ENCODE measurements at places on chromosomes 16 and 17.
A peak's percentile ranks its signal among the peaks of the same experiment; 100 is the strongest.

- no peak for DNase-seq
Measured at GRCh38 chr17:72922219-72922618, 170.3 kb downstream of the SLC39A11 start.

DNA sequence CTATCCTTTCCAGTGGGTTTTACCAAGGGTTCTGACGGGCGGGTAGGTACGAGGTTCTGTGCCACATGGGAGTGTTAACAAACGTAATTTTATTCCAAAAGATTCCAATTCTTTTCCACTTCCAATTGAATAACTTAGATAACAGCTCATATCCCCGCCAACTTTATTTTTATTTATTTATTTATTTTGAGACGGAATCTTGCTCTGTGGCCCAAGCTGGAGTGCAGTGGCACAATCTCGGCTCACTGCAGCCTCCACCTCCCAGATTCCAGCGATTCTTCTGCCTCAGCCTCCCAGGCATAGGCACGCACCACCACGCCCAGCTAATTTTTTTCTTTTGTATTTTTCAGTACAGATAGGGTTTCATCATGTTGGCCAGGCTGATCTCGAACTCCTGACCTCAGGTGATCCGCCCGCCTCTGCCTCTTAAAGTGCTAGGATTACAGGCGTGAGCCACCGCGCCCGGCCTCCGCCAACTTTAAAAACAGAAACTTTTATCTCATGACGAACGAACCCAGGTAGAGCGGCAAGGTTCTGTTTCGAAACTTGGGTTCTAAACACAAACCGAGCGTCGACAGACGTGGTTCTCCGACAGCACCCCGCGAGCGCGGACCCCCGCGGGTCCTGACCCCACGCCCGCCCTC, 613 bp downstream of the ECI1 start:
- peak; percentile 44 for DNase-seq

DNA sequence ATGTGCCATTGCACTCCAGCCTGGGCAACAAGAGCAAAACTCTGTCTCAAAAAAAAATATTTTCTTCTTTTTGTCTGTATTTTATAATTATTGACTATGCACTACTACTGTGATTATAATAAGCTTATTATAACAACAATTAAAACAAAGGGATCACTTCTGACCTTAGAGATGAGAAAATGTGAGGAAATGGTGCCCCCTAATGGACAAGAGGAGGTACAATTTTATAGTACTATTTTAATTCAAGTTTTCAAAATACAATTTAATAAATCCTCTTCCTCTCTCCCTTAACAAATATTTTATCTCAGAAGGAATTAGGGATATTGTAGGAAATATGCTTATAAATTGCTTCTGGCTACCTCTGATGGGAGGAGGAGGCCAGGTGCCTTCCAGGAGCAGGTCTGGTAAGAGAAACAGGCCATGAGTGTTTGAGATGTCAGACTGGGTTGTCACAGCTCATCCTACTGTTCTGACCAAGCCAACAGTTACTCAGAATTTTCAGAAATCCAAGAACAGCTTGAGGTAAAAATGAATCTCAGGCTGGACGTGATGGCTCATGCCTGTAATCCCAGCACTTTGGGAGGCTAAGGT, 14.0 kb downstream of the VPS53 start:
- DNase-seq, result no peak

DNA sequence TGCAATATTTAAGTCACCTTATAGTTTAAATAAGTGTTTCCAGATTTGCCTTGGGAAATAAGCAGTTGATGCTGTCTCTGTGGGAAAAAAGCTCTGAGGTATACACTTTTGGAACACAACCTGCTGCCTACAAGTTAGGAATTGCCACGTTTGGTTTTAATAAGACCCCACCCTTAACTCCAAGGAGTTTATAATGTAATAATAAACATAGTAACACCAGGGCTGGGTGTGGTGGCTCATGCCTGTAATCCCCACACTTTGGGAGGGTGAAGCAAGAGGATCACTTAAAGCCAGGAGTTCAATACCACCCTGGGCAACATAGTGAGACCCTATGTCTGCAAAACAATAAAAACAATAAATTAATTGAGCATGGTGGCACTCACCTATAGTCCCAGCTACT, 15.9 kb upstream of the SMG1 start:
- no peak for DNase-seq

GRCh38 chr17:21462237-21462636, 86.1 kb downstream of the KCNJ12 start:
- DNase-seq, result no peak

GRCh38 chr16:70437017-70437581, 1.8 kb downstream of the ST3GAL2 start:
- DNase-seq, result peak; percentile 74

DNA sequence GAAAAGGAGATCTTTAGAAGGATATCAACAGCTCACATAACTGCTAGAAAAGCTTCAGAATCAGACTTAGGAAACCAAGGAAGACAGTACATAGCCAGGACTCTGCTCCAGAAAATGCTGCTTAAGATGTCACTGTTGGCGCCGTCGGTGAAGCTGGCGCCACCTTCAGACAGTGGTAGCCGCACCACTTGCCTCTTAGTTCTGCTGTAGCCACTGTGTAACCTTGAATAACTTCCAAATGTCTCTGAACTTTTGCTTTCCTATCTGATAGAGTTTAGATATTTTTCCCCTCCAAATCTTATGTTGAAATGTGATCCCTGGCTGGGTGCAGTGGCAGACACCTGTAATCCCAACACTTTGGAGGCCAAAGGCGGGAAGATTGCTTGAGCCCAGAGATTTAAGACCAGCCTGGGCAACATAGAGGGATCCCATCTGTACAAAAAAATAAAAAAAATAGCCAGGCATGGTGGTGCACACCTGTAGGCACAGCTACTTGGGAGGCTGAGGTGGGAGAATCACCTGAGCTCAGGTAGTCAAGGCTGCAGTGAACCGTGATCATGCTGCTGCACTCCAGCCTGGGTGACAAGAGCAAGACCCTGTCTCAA, 6.3 kb upstream of the USP31 start:
- peak; percentile 63 for DNase-seq

DNA sequence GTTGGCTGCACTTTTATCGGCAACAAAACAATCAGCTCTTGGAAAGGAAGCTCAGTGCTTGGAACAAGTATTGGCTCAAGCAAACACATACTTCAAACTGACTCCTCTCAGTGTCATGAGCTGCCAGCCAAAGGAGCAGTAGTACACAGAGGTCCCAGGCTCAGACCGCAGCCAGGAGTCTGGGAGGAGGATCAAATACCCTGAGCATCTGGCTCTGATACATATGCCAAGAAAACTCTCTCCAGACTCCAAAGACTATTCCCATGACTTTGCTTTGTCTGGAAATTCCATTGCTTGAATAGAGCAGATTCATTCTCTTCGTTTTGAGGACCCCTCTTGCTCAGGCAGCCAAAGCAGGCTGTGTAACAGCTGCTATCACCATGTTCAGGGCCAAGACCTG, 501.6 kb upstream of the PSMD7 start:
- no peak for DNase-seq

GRCh38 chr16:81593481-81593880, 148.9 kb downstream of the CMIP start:
- no peak for DNase-seq
